ENCODE measurements at places on chromosomes 12 and 14. TPM values are rescaled to one million over a fixed set of nuclear protein-coding genes. Genes with fewer than 3 reads are reported as not detected.

DNA sequence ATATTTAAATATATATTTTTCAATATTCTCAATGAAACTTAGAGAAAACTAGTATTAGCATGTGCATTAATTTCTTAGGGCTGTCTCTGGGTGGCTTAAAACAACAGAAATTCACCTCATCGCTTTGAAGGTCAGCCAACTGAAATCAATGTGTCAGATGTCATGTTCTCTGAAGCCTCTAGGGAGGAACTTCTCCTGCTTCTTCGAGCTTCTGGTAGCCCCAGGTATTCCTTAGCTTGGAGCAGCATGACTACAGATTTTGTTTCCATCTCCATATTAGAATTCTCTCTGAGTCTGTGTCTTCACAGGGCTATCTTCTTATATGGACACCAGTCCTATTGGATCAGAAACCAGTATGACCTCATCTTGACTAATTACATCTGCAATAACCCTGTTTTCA is 221.5 kb downstream of the PDZRN4 start:
- DNase-seq = no peak

DNA sequence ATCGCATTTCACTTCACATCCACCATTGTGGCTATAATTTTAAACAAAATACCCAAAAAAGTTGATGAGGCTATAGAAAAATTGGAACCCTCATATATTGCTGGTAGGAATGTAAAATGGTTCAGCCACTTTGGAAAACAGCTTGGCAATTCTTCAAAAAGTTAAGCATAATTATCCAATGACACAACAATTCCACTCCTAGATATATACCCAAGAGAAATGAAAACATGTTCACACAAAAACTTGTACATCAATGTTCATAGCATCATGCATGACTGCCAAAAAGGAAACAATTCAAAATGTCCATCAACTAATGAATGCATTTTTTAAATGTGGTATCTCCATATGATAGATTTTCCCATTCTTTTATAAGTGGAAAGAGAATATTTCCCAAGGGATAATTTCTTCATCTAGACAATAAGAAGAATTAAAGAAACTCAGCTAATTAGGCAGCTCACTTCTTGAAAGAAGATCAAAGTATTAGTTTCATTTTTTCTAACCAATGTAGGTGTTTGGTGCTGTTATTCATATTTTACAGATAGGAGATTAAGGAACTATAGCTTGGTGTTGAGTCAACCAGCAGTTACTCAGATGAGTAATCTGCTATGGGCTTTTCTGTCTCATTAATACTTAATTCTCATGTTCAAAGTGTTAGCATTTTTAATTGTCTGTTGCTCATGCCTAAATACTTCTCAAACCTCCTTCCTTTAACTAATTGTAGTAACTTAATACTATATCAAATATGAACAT is 32.8 kb downstream of the YEATS4 start:
- DNase-seq = no peak

GRCh38 chr14:40485688-40486087 is 1053.5 kb upstream of the FBXO33 start:
- DNase-seq = no peak

- DNase-seq = no peak
Observed at GRCh38 chr14:105627701-105628100, 101.3 kb downstream of the TMEM121 start.

The ADCY4 gene
- 9.0 TPM for total RNA-seq

The SRRM4 gene
- 3.8 TPM for total RNA-seq

All from spinal cord (tissue), 10 donors.